ENCODE measurements at places on chromosomes 6 and 20. TPM values are rescaled to one million over a fixed set of nuclear protein-coding genes. Genes with fewer than 3 reads are reported as not detected.

PDSS2 gene
- 0.85 TPM for total RNA-seq

TMEM244 gene
- total RNA-seq = not detected

LYRM2 gene
- 5.6 TPM for total RNA-seq

IRAK1BP1 gene
- 2.7 TPM for total RNA-seq

CST4 gene
- total RNA-seq = not detected

SLC12A5 gene
- not detected for total RNA-seq

AFG1L gene
- total RNA-seq = 0.53 TPM

UBR2 gene
- 17.8 TPM for total RNA-seq

Data from ascending aorta (tissue), 2 donors.